ENCODE measurements at places on chromosomes 13 and 19.

DNA sequence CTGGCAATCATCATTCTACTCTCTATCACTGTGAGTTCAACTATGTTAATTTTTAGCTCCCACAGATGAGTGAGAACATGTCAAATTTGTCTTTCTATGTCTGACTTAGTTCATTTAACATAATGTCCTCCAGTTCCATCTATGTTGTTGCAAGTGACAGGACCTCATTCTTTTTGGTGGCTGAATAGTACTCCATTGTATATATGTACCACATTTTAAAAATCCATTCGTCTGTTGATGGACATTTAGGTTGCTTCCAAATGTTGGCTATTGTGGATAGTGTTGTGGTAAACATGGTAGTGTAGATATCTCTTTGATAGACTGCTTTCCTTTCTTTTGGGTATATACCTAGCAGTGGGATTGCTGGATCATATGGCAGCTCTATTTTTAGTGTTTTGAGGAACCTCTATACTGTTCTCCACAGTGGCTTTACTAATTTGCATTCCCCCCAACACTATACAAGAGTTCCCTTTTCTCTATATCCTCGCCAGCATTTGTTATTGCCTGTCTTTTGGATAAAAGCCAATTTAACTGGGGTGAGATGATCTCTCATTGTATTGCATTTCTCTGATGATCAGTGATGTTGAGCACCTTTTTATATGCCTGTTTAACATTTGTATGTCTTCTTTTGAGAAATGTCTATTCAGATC lies 124.1 kb downstream of the PCCA start:
- DNase-seq, result no peak

- DNase-seq, result no peak
Observed at GRCh38 chr13:40319699-40320579, 346.5 kb downstream of the FOXO1 start.

GRCh38 chr13:75603038-75603437 lies 33.1 kb upstream of the LMO7 start:
- no peak for DNase-seq

DNA sequence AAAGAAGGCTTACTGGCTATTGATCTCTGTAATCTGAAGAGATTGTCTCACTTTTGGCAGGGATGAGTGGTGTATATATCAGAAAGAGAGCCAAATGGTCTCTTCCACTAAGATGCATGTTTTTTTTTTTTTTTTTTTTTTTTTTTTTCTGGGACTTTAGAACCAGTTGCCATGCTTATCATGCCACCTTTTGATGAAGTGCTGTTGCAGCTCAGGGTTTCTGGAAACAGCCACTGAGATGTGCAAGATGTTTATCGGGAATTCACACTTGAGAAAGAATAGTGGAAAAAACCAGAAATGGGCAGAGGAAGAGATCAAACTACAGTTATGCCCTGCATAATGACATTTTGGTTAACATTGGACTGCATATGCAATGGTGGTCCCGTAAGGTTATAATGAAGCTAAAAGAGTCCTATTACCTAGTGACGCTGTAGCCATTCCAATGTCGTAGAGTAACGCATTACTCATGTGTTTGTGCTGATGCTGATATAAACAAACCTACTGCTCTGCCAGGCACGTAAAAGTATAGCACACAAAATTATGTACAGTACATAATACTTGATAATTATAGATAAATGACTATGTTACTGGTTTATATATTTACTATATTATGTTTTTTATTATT lies 121.0 kb downstream of the KLF5 start:
- no peak for DNase-seq

DNA sequence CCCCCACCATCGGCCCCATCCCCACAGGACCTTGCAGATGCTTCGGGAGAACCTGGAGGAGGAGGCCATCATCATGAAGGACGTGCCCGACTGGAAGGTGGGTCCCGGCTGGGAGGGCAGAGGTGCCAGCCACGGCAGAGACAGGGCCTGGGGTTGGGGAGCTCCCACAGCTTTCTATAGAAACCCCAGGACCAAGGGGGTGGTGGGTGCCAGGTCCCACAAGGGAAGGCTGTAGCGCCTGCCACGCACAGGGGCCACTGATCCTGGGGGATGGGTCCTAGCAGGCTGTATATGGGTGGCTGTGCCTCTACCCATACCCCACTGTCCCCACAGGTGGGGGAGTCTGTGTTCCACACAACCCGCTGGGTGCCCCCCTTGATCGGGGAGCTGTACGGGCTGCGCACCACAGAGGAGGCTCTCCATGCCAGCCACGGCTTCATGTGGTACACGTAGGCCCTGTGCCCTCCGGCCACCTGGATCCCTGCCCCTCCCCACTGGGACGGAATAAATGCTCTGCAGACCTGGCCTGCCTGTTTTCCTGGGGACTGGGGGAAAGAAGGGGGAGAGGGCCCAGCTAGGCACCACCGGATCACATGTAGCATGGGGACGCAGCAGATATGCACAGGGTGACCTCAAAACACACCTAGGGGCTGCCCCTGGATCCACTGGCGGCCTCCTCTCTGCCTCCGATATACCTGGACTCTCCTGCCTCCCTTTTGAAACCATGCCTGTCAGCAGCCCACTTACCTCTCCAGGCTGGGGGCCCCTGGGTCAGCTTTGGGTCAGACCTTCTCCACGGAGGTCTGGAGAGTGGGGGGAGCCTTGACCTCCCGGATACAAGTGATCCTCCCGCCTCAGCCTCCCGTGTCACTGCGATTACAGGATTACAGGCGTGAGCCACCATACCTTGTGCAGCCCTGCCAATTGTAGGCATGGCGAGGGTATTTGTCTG lies 761 bp upstream of the YJEFN3 start:
- no peak for DNase-seq

GRCh38 chr19:49666120-49666444 lies 349 bp downstream of the BCL2L12 start:
- no peak for DNase-seq

DNA sequence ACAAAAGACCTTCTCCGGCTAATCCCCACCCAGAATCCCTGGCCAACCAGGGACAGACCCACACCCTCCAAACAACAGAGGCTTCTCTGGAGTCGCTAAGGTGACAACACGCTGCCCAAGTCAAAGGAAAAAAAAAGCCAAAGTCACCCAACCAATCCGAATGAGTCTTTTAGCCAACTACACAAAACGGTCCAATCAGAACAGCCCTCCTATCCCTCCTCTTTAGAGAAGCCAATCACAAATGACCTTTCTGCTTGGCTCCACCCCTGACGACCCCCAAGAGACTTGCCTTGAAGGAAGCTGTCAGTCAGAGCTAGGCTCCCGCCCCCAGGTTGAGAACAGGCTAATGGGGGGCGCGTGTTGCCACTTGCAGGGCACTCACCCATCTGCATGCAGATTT lies 6.6 kb upstream of the FBXW9 start:
- DNase-seq, result peak; percentile 9

DNA sequence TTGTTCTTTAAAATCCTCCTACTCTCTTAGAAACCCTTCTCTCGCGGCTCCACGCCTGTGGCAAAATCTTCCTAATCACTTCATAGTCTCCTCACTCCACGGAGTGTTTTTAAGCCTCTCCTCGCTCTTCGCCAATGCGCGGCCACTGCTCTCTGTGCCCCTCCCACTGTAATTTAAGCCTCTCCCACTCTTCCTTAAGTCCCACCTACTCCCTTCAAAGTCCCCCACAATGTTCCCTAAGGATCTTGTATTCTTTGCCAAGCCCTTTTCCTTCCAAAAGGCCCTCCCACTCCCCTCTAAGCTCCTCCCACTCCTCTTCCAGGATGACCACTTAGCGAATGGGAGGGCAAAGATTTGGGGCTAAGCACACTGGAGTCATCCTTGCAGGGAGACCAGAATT lies 1.3 kb downstream of the FIZ1 start:
- no peak for DNase-seq

DNA sequence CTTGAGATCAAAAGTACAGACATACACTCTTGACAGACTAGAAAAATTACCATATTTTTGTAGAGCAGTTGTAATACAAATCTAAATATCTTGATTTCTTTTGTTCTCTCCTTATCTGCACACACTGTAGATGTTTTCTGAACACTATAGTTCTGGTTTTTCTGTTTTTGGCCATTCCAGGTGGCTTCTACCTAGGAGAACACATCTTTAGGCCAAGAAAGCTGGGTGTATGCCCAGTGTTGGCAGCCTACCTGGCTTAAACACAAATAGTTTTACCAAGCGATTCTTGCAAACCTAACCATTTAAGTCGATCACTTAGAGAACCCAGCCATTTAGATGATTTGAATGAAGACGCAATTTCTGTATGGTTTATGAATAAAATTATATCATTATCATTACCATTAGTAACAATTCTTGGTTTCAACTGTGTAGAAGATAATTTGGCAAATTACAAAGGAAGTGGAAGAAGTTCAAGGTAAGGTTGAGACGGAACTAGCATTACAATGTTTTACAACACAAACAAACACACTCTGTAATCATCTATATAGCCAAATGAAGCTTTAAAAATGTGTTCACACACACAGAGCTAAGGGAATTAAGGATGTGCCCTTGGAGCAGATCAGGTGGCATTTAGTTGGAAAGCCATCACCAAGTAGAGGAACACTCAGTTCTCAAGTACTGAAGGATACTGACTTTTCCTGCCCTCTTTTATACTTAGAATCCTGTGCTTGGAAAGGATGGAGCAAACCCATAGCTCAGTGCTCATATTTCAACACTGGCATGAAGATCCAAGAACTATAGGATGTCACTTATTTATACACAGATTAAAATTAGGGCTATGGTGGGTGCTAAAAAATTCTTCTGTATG lies 36.2 kb downstream of the ERCC5 start:
- no peak for DNase-seq

DNA sequence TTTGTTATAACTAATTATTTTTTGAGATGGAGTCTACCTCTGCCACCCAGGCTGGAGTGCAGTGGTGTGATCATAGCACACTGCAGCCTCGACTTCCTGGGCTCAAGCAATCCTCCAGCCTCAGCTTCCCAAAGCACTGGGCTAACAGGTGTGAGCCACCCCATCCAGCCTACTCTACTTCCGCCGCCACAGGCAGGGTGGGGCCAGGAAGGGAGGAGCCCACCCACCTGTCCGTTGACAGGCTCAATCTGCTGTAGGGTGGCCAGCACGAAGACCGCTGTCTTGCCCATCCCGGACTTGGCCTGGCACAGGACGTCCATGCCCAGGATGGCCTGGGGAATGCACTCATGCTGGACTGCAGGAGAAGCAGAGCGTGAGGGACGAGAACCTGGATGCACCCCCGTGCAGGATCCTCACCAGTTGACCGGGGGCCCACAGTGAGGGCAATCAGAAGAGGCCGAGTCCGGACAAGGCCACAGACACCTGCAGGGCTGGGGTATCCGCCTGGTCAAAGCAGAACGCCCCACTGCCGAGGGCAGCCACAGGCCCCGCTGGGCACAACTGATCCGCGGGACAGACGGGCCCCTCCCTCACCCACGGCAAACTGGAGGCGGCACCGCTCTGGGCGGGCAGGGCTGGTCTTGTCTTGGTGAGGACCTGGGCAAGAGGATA lies 6.7 kb downstream of the DDX39A start:
- DNase-seq, result no peak

DNA sequence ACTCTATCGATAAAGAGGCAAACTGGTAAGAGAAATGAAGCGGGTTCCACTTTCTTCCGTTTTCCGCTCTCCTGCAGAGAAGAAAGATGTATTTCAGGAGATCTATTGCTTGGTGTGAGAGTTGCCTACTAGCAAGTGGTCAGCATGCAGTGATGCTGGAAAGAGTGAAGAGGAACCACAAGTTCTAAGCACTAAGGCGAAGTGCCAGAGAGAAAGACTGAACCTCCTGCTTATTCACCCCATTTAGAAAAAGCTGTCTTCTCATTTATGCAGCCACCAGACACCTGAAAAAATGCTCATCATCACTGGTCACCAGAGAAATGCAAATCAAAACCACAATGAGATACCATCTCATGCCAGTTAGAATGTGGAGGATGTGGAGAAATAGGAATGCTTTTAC lies 78.7 kb upstream of the GPC6 start:
- no peak for DNase-seq

DNA sequence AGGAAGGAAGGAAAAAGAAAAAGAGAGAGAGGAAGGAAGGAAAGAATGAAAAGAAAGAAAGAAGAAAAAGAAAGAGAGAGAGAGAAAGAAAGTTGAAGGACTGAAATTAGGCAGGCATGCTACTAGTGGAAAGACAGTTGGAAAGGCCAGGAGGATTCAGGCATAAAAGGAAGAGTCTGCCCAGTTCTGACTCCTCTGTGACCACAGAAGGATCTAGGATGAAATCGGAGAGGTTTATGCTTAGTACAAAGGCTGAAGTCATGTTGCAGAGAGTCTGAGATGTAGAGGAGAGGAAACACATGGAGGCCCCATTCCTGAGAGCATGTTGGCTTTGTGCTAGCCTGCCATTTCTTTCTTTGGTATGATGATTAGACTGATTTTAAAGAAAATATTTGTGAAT lies 246.5 kb upstream of the ARGLU1 start:
- DNase-seq, result no peak

DNA sequence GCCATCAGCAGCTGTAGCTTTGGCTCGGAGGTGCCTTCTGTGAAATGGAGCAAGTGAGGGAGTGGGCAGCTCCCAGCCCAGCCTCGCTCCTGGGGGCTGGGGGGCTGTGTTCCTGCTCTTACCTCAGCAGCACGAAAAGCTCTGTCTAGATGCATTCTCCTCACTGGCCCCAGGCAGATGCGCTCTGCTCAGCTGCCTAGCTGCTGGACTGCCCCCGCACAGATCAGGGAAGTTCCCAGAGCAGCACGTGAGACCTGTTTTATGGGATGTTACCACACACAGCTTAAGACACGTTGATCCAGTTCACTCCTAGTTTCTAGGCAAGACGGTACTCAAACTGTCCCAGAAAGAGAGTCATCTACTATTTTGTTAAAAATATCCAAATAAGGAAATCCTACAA lies 13.6 kb downstream of the LCP1 start:
- no peak for DNase-seq

DNA sequence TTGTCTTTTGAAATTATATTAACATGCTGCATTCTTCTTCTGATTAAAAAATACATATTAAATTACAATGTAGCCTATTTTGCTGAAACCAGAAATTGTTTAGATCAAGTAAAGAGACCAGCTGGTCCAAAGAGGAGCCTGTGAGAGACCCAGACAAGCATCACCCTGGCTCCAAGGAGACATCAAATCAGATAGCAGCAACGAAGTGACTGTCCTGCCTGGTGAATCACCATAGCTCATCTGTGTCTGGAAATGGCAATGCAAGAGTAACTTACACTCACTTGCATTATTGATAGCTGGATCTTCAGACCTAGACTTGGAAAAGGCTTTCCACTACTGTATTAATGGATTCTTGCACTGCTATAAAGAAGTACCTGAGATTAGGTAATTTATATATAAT lies 169.1 kb downstream of the KCTD12 start:
- DNase-seq, result no peak

GRCh38 chr13:46295491-46296114 lies 83.9 kb downstream of the LRRC63 start:
- no peak for DNase-seq

DNA sequence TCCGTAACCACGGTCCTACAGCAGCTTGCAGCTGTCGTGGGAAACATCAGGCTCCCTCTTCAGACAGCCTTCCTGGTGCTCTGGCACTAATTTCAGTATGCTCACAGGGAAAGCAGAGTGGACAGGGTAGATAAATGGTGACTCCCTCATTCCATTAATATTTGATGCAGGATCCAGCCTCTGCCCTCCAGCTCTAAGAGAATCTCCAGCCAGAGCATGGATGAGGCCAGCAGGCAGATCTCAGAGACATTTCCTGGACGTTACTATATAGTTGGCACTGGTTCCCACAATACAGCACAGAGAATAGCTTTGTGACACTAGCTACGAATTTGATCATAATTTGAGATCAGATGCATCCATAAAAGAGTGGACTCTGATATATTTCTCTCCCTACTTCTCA lies 341.4 kb downstream of the LIG4 start:
- no peak for DNase-seq
